ENCODE measurements at places on chromosomes 3 and 15. TPM values are rescaled to one million over a fixed set of nuclear protein-coding genes. Genes with fewer than 3 reads are reported as not detected.

Gene TTC21A
- polyA plus RNA-seq: 1.1 TPM

DNA sequence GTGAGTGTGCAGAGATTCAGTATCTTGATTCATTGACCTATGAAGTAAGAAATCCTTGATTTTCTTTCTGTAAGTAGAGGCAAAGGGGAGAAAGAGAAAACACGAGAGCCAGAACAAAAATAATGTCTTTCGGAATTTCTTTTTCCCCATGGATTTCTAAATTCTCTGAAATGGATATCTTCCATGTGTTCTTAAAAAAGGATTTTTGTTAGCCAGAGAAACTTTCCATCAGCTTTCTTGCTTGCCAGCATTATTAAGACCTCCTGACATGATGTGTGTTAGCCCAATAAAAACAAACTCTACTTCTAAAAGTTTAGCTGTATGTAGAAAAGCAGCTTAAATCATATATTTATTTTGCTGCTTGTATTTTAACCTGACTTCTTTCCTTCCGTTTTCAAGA, 122.3 kb upstream of the AADACL2 start:
- H3K27ac ChIP-seq: no peak overlapping the region
- no peak overlapping the region for H3K4me3 ChIP-seq
- no peak for DNase-seq
- H3K36me3 ChIP-seq: no peaks in the 10 kb centered on the region

GRCh38 chr3:160617636-160618035, 52.3 kb upstream of the KPNA4 start:
- no peak for DNase-seq
- H3K4me3 ChIP-seq: no peak overlapping the region
- H3K4me1 ChIP-seq: no peaks in the 10 kb centered on the region
- no peaks in the 10 kb centered on the region for H3K36me3 ChIP-seq

GRCh38 chr3:20007960-20008359, 4.1 kb downstream of the PP2D1 start:
- no peak overlapping the region for H3K27ac ChIP-seq
- DNase-seq: no peak
- H3K27me3 ChIP-seq: no peaks in the 10 kb centered on the region
- no peak overlapping the region for H3K4me3 ChIP-seq

Gene DNAJA4
- polyA plus RNA-seq: 7.8 TPM

DNA sequence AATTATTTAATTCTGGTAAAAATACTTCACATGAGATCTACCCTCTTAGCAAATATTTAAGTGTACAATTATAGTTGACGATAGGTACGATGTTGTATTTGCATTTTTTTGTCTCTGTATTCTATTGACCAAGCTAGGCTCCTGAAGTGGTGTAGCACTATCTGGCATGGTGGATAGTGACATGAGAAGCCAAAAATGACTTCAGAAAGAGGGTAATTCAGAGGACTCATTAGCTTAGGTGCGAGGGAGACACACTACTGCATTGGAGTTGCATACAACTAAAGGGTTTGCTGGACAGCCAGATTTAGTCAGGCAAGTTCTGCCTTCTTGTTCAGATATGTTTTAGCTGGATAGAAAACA, 50.6 kb downstream of the KBTBD8 start:
- no peaks in the 10 kb centered on the region for H3K4me1 ChIP-seq
- H3K36me3 ChIP-seq: no peaks in the 10 kb centered on the region
- no peak overlapping the region for H3K4me3 ChIP-seq
- no peak overlapping the region for H3K27ac ChIP-seq
- no peaks in the 10 kb centered on the region for H3K27me3 ChIP-seq

DNA sequence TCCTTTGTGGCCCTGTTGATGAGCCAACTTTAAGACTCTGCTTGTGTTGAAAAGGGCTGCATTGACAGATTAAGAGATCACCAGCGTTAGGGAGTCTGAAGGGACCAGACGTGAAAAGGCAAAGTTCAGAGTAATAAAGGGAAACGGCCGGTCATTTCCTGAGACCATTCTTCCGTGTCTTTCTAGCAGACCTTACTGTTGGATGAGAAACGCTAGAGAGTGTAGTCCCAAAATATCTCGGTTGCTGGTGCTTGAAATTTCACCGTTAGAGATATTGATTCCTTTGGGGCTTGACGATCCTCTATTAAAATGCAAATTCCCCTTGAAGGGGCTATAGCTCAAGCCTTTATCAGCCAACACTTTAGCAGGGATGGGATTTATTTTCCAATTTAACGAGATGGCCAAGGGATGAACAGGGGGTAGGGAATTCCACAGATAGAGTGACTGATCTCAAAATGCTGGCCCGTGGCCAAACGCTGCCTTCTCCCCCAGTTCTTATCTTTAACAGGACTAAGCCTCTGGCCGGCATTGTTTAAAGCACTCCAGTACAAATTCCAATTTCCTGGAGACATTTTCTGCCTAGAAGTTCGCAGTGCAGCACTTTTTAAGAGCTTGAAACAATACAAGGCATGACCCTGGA, 250.4 kb downstream of the TJP1 start:
- DNase-seq: no peak
- no peak overlapping the region for H3K27ac ChIP-seq
- no peaks in the 10 kb centered on the region for H3K36me3 ChIP-seq
- H3K4me3 ChIP-seq: no peak overlapping the region

- no peak overlapping the region for H3K27ac ChIP-seq
- no peak for DNase-seq
- no peaks in the 10 kb centered on the region for H3K27me3 ChIP-seq
- no peak overlapping the region for H3K4me3 ChIP-seq
These were observed 12.5 kb downstream of the MAP6D1 start for GRCh38 chr3:183812761-183813445.

GRCh38 chr3:141020143-141020830, 30.9 kb upstream of the SPSB4 start:
- H3K36me3 ChIP-seq: no peaks in the 10 kb centered on the region
- no peaks in the 10 kb centered on the region for H3K27me3 ChIP-seq
- H3K4me1 ChIP-seq: no peaks in the 10 kb centered on the region
- no peak overlapping the region for H3K4me3 ChIP-seq
- H3K27ac ChIP-seq: no peak overlapping the region

DNA sequence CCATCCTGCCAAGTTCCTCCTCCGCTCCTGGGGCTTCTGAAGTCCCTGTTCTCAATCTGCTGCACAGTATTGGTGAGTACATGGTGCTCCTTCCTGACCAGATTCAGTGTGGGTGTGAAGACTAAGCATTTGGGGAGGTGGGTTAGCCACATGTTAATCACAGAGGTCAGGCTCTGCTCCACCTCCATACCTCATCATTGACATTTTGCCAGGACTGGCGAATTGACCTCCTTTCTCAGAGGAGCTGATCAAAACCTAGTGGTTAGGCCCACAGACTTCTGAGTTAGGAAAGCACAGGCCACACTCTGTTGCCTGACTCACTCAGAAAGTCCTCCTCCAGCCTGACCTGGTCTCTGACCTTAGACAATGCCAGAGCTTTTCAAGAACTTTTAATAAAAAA, 8.4 kb upstream of the RPS17 start:
- H3K36me3 ChIP-seq: no peaks in the 10 kb centered on the region
- H3K4me3 ChIP-seq: no peak overlapping the region
- H3K4me1 ChIP-seq: no peaks in the 10 kb centered on the region
- H3K27me3 ChIP-seq: no peaks in the 10 kb centered on the region
- no peak overlapping the region for H3K27ac ChIP-seq

GRCh38 chr3:168511428-168512014, 415.8 kb upstream of the GOLIM4 start:
- DNase-seq: no peak
- H3K4me3 ChIP-seq: no peak overlapping the region
- no peaks in the 10 kb centered on the region for H3K27me3 ChIP-seq
- no peaks in the 10 kb centered on the region for H3K36me3 ChIP-seq

Gene TNFAIP8L3
- polyA plus RNA-seq: not detected

DNA sequence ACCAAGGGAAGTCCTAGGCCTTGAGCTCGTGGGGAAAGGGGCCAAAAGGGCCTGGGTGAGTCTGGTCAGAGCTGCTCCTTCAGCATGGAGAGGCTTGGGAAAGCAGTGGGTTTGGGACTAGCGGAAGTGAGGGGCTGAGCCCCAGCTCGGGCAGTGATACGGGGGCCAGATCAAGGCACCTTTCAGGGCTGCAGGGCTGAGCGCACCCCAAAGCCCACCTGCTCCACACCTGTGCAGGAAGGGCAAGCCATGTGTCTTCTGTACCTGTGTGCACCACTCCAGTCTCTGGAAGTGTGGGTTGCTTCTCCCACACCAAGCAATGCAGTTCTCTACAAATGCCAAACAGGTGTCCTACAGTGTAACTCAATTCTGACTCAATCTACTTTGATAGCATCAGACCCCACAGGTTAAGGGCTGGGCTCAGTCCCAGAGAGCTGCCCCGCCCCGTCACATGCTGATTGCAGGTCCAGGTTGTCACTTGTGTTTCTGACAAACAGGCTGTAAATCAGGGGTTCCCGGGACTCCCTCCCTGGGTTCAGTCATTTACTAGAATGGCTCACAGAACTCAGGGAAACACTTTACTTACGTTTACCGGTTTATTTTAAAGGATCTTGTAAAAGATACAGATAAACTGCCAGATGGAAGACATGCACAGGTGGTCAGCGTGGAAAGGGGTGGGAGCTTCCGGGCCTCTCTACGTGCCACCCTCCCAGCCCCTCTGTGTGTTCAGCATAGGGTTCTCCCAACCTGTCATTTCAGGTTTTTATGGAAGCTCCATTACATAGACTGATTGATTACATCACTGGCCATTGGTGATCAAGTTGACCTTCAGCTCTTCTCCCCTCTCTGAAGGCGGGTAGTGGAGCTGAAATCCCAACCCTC, 28.8 kb upstream of the KLF13 start:
- H3K27me3 ChIP-seq: peaks cover 4% of the 10 kb centered on the region
- no peak overlapping the region for H3K4me3 ChIP-seq

Gene CASR
- not detected for polyA plus RNA-seq

DNA sequence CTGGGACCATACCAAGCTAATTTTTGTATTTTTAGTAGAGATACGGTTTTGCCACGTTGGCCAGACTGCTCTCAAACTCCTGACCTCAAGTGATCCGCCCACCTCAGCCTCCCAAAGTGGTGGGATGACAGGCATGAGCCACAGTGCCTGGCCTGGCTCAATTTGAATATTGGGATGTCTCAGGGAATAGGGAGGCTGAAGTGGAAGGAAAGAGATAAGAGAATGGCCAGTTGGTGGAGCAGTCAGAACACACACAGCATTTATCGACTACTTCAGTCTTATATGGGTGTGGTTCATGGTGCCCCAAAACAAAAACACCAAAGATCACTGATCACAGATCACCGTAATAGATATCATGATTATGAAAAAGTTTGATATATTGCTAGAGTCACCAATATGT, 144.4 kb downstream of the GMNC start:
- no peak for DNase-seq
- no peak overlapping the region for H3K4me3 ChIP-seq
- H3K4me1 ChIP-seq: no peaks in the 10 kb centered on the region
- H3K27me3 ChIP-seq: no peaks in the 10 kb centered on the region
- no peaks in the 10 kb centered on the region for H3K36me3 ChIP-seq

Gene ACOX2
- polyA plus RNA-seq: not detected

GRCh38 chr3:89049119-89049518, 58.3 kb upstream of the EPHA3 start:
- H3K4me3 ChIP-seq: no peak overlapping the region
- no peaks in the 10 kb centered on the region for H3K4me1 ChIP-seq
- DNase-seq: no peak
- H3K36me3 ChIP-seq: no peaks in the 10 kb centered on the region

GRCh38 chr15:51825698-51826097, 3.8 kb upstream of the TMOD3 start:
- no peaks in the 10 kb centered on the region for H3K36me3 ChIP-seq
- H3K27me3 ChIP-seq: no peaks in the 10 kb centered on the region
- no peak for DNase-seq
- no peak overlapping the region for H3K4me3 ChIP-seq
- H3K27ac ChIP-seq: no peak overlapping the region

DNA sequence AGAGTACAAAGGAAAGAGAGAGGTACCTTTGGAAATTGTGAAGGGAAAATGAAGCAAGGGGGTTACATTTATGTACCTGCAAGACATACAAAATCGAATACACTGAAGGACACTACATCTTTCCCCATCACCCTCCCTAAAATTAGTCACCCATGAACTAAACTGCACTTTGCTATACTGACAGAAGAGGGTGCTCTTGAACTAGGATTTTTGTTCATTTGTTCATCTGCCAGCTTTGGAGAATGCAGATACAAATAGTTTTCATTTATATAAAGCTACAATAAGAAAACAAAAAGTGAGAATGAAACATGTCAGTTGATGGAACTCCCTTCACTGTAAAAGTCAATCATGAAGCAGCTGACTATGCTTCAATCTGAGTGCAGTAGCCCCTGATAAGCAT, 55.7 kb downstream of the PCCB start:
- no peaks in the 10 kb centered on the region for H3K27me3 ChIP-seq
- no peaks in the 10 kb centered on the region for H3K4me1 ChIP-seq
- peak; percentile 22 for DNase-seq
- no peak overlapping the region for H3K4me3 ChIP-seq

GRCh38 chr3:123290962-123291361, 89.2 kb downstream of the SEC22A start:
- no peaks in the 10 kb centered on the region for H3K36me3 ChIP-seq
- DNase-seq: no peak
- no peak overlapping the region for H3K4me3 ChIP-seq
- no peak overlapping the region for H3K27ac ChIP-seq

DNA sequence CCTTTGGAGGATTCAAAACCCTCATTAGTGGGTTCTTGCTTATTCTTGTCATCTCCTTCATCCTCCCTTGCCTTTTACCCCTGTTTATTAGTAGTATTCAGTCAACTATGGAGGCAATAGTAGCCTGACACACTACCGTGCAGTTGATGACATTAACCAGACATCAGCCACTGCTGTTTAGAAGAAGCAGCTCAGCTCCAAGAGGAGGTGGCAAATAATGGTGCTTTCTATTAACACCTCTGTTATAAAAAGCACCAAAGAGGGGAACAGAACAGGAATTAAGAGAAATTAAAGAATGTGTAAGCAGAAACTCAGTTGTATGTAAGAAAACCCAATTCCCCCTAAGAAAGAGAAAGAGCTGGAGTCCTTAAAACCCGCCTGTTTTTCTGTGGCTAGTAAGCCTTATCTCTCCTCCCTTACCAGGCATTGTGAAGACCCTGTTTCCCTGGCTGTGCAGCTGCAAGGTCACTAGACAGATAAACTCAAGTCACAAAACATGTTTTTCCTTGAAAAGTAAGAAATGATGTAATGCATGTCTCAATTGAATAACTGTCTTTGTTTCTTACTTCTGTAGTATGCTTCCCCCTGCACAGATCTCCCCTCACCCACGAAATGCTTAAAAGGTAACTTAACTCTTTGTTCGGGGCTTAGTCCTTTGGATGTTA, 21.2 kb downstream of the CCR4 start:
- H3K36me3 ChIP-seq: no peaks in the 10 kb centered on the region
- DNase-seq: no peak
- no peak overlapping the region for H3K27ac ChIP-seq

- H3K36me3 ChIP-seq: no peaks in the 10 kb centered on the region
- no peak overlapping the region for H3K27ac ChIP-seq
- no peaks in the 10 kb centered on the region for H3K4me1 ChIP-seq
- H3K4me3 ChIP-seq: no peak overlapping the region
- H3K27me3 ChIP-seq: no peaks in the 10 kb centered on the region
- DNase-seq: no peak
These were observed 52.0 kb upstream of the LRIG1 start for GRCh38 chr3:66552846-66553245.

- H3K27ac ChIP-seq: no peak overlapping the region
- no peak for DNase-seq
- H3K4me3 ChIP-seq: no peak overlapping the region
- no peaks in the 10 kb centered on the region for H3K36me3 ChIP-seq
These were observed 28.8 kb downstream of the TMED3 start for GRCh38 chr15:79339588-79340314.
